ENCODE measurements at places on chromosomes 7 and 10. TPM values are rescaled to one million over a fixed set of nuclear protein-coding genes. Genes with fewer than 3 reads are reported as not detected.

- DNase-seq = no peak
Measured at GRCh38 chr10:8071666-8072065, 17.2 kb downstream of the GATA3 start.

GRCh38 chr7:99078416-99078815 is 65.5 kb downstream of the SMURF1 start:
- DNase-seq = no peak

- DNase-seq = no peak
Measured at GRCh38 chr7:140863184-140863583, 61.5 kb downstream of the BRAF start.

DNA sequence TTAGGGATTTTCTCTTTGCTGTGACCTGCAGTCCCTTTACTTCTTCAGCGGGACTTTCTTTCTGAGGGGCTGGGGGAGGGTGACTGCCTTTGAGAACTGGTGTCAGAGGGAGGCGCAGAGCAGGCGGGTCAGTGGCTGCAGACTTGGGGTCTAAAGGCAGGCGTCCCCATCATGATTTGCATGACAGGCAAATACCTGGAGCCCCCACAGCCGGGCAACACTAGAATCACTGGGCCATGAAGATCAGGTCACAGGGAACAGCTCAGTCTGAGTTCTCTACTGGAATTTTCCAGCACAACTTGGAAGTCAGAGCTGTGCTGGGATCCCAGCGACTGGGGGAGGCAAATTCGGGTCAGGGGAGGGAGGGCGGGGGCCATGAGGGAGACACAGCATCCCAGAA is 29.2 kb upstream of the PITRM1 start:
- no peak for DNase-seq

DNA sequence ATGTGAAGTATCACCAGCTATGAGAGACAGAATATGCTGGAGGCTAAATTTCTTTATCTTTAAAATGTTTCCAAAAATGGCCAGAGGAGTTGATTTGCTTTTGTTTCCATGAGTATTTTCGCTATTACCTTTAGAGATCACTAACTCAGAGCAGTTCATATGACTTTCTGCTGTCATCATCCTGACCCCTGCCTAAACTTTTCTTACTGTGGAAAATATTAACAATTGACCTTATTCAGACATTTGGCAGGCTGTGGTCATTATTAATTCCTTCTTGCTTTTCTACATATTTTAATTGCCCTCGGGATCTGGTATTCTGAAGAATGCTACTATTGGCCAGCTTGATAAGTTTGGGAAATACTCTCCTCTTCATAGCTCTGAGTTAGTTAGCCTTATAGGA is 156.5 kb downstream of the EXOC4 start:
- no peak for DNase-seq

The STAG3 gene
- 0.72 TPM for total RNA-seq

The RPP30 gene
- 31.9 TPM for total RNA-seq

The RP9 gene
- 11.0 TPM for total RNA-seq
